Activated T-cell treated with anti-CD3 and anti-CD28 coated beads for 24 hours (primary cell): ENCODE measurements at places on chromosomes 2 and 18.

- no peak for DNase-seq
Measured at GRCh38 chr2:232237464-232237863, 141.1 kb upstream of the ALPP start.

DNA sequence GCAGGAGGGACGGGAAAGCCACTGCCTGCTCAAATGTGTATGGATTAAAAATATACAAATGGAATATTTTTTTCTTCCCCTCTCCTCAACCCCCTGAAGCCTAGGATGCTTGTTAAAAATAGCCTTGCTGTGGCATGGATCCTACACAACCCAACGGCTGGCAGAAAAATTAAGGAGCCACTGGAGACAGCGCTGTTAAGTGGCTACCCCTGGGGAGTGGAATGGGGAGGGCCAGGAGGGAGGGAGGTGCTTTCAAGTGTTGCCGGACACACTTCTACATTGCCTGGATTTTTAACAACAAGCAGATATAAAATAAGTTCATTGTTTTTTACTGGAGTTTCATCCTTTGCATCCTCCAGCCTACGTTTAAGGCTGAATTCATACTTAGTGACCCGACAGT is 66.6 kb downstream of the ZBTB7C start:
- DNase-seq = no peak

GRCh38 chr2:215215637-215216036 is 77.2 kb upstream of the ABCA12 start:
- no peak for DNase-seq

DNA sequence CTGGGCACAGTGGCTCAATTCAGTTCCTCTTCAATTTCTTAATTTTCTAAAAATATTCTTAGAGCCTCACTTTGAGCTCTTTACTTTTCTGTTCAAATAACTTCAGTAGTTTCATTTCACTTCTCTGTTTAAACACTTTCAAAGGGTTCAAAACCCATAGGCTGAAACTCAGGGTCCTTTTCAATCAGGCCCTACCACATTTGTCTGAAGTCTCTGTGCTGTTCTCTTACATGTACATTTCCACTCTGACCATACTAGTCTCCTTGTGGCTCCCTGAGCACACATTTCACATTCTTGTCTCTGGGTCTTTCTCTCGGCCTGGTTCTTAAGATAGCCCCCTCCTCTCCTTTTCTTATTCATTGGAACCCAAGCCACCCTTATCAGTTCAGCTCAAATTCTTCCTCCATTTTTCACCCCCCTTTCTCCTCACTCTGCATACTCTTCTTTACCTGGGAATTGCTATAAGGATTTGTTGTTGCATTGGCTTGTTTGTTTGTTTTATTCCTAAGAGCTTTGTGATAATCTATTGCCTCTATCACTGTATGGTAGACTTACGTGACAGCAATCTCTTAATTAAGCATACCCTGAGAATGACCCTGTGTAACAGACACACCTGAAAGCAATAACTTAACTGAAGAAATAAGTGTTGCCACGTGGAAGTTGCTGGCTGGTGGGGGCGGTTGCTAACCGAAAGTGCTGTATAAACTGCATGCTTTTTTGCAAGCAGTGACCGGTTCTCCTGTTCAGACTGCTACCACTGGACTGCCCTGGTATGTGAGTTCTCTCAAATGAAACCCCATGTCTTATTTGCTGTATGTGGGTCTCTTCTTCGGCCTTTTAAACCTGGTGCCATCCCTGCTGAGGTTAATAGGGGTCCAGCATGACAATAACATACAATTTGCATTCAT is 27.7 kb upstream of the ACADL start:
- no peak for DNase-seq

DNA sequence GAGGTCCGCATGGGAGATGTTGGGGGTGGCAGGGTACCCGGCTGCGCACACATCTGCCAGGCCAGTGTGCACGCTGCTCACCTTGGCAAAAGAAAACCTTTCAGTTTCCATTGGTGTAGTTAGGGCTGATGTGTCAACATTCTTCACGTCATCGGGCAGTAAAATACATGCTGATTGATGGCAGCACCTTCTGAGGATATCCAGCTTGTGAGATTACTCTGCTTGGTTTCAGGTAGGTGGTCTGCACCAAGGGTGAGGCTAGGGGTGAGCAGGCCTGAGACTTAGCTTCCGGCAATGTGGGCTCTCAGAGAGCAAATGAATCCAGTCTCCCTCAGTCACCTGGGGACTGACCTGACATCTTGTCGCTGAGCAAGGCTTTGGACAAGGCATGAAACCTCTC is 19.3 kb upstream of the ACKR3 start:
- no peak for DNase-seq

GRCh38 chr2:45543257-45543656 is 67.8 kb downstream of the SRBD1 start:
- no peak for DNase-seq

GRCh38 chr2:70214365-70214764 is 23.5 kb upstream of the C2orf42 start:
- no peak for DNase-seq

DNA sequence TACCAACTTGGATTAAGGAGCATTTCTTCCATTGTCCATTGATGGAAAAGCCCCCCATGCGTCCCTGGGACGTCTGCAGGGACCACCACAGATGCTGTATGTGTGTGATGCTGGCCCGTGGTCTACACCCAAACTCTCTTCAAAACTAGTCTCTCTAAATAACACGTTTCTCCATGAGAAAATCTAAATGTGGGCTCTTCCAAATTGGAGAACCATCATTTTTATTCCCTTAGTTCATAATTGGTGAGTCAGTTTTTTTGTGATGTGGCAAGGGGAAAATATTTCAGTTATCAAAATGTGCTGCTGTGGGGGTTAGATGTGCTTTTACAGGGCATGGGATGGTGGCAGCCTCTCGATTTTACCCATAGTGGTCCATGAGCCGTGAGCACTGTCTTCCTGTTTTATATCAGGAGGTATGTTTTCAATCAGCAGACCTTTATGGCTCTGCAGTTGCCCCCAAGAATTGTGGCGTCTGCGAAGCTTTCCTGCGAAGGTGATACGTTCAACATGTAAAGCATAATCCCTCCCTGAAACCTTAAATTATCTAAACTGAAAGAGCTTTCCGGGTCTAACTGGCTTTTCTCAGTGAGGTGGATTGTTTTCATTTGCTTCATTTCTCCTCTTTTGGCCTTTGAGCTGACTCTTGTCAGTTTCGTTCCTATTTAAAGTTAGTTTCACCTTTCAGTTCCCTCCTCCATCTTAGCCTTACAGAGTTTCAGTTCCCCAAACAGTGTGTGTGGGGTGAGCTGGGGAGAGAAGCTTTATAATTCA is 78.4 kb downstream of the SETBP1 start:
- DNase-seq = peak; percentile 55

DNA sequence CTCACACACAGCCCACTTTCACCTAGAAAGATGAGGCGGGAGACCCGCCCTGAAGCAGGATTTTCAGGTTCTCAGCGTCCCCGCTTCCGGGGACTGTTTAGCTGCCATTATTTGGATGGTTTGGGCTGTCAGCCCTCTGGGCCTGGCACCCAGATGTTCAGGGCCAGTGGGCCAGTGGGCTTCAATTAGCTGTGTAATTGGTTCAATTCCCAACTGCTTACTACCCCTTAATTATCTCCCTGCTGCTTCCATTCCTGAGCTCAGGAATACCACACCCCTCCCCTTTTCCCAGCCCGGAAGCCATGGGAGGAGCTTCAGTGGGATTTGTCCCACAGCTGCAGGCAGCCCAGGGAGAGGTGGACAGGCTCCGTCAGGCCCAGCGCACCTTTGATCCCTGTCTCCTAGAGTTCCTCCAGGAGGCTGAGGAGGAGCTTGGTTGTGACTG is 114.1 kb upstream of the MYCN start:
- DNase-seq = no peak

- no peak for DNase-seq
Measured at GRCh38 chr2:120385355-120386127, 39.6 kb downstream of the INHBB start.

- no peak for DNase-seq
Measured at GRCh38 chr2:229616433-229616832, 97.9 kb downstream of the DNER start.

- DNase-seq = peak; percentile 11
Measured at GRCh38 chr2:1563943-1564891, 151.0 kb downstream of the TPO start.

- DNase-seq = no peak
Measured at GRCh38 chr2:119062179-119062578, 96.4 kb downstream of the C1QL2 start.

GRCh38 chr2:166632616-166633015 is 138.6 kb upstream of the SCN7A start:
- DNase-seq = no peak

DNA sequence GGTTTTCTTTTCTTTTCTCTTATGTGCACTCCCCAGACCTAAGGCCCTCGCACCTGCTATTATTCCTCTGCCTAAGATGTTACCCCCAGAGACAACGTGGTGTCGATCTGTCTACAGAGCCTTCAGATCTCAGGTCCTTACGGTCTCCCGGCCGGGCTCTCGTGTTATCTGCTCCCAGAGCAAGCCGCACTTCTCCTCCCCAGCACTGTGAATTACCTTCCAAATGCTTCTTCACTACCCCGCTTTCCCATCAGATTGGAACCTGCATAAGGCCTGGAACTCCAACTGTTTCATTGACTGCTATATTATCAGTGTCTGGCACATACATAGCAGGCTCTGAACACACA is 71.2 kb upstream of the ODC1 start:
- no peak for DNase-seq
